ENCODE measurements at places on chromosomes 5 and 9. TPM values are rescaled to one million over a fixed set of nuclear protein-coding genes. Genes with fewer than 3 reads are reported as not detected.

The OR13C4 gene
- not detected for total RNA-seq

The PLCXD3 gene
- 5.1 TPM for total RNA-seq

The PRSS3 gene
- total RNA-seq: 5.1 TPM

The PCDHGA12 gene
- 19.2 TPM for total RNA-seq
